CD4-positive, alpha-beta T cell (primary cell): ENCODE measurements at places on chromosomes 2 and 18. TPM values are rescaled to one million over a fixed set of nuclear protein-coding genes. Genes with fewer than 3 reads are reported as not detected.

GRCh38 chr18:40607542-40608148 lies 1347.4 kb upstream of the PIK3C3 start:
- DNase-seq: no peak

GRCh38 chr2:120118471-120118870 lies 104.7 kb downstream of the TMEM185B start:
- no peak for DNase-seq

DSG1 gene
- not detected for total RNA-seq

DNA sequence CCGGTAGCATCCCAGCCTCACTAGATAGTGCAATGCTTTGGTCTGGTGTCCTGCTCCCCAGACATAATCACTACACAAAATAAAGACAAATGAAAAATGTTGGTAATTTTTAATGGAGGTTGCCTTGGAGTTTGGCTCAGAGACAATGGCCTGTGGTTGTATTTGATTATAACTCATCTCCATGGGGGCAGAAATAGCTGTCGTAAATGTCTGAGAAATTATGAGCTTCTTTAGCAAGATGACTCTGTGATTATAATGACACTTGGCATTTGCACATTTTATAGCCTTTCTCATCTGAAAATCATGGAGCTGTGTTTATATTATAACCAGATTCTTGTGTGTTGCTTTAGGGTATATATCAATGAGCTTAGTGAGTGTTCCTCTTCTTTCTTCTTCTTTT lies 1779.7 kb upstream of the CELF4 start:
- no peak for DNase-seq

HS6ST1 gene
- 8.7 TPM for total RNA-seq

- DNase-seq: no peak
Measured at GRCh38 chr2:40192864-40193669, 258.8 kb downstream of the SLC8A1 start.
